ENCODE measurements at places on chromosomes 1 and 21.

GRCh38 chr1:96865731-96866685 is 144.4 kb downstream of the PTBP2 start:
- peak; percentile 100 for DNase-seq

- no peak for DNase-seq
Measured at GRCh38 chr1:116107371-116107770, 3.8 kb upstream of the MAB21L3 start.

DNA sequence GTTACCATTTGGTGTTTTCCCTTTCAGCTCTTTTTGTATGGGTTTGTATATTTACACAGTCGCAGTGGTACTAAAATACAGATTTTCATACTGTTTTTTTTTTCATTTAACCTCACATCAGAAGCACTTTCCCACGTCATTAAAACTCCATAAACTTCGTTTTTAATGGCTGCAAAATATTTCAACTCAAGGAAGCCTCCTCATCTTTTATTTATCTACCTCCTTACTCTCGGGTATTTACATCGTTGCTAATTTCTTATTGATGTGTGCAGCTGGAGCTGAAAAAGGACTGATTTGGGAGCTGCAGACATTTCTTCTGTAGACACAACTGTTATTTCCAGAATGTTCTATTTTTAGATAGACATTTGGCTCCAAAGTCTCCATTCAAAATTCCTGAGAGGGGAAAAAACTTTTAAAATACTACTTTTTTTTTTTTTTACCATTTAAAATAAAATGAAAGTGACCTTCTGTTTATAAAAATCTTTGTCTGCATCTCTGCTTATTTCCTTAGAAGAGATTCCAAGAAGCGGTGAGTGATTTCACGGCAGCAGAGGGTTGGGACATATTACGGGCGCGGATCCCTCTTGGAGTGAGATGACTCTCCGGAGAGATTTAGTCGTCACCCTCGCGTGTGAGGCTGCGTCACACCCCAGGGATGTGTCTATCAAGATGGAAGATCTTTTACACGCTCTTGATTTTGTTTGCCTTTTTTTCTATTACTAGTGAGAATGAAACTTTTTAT is 10.1 kb downstream of the RUNX3 start:
- DNase-seq, result peak; percentile 57

DNA sequence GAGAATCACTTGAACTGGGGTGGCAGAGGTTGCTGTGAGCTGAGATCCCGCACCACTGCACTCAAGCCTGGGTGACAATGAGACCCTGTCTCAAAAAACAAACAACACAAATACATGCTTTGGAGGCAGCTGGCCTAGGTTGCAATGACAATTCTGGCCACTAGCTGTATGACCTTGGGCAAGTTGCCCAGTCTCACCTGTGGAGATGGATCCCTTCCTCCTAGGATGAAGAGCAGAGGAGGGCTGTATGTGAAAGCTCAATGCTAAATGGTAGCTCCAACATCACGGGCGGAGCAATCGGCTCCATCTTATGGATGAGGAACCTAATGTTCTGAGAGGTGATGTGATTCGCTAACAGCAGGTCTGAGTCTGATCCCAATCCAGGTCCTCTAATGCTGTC is 20.6 kb downstream of the ADORA1 start:
- DNase-seq, result no peak

GRCh38 chr1:202752774-202753173 is 42.5 kb upstream of the SYT2 start:
- peak; percentile 34 for DNase-seq

DNA sequence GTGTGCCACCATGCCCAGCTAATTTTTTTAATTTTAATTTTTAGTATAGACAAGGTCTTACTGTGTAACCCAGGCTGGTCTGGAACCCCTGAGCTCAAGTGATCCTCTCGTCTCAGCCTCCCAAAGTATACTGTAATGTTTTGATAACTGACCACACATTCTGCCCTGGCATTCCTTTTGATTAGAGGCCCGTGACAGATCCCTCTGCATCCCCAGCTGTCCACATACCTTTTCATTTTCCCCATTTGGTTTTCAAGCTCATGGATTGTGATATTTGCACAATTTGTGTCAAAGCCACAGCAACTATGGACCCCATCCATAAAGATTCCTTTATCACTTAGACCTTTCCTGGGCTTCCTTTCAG is 116.8 kb upstream of the ATP1A1 start:
- peak; percentile 0 for DNase-seq

DNA sequence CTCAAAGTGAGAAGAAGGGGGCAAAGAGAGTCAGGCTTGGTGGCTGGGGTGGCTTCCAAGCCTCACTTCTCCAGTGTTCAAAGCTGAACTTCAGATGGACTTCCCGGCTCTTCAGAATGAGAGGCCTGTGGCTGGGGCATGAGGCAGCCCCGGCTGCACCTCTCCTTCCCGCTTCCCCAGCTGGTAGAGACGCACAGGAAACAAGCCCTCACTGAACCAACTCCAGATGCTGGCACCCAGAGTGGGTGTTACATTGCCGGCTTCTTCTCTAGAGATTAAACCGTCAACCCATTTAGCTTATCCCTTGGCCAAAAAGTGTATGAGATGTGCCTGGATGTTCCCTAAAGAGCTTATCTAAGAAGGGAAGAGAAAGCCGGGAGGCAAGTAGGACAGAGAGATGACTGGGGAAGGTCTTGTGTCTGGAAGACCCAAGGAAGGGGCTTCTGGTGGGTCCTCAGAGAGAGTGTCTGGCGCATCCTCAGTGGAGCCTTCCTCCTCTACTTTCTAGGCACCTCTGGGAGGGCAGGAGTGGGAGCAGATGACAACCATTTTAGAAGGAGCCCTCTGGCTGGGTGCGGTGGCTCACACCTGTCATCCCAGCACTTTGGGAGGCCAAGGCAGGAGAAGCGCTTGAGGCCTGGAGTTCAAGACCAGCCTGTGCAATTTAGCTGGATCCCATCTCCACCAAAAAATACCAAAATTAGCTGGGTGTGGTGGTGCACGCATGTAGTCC is 2.0 kb downstream of the ADAMTSL4 start:
- no peak for DNase-seq

DNA sequence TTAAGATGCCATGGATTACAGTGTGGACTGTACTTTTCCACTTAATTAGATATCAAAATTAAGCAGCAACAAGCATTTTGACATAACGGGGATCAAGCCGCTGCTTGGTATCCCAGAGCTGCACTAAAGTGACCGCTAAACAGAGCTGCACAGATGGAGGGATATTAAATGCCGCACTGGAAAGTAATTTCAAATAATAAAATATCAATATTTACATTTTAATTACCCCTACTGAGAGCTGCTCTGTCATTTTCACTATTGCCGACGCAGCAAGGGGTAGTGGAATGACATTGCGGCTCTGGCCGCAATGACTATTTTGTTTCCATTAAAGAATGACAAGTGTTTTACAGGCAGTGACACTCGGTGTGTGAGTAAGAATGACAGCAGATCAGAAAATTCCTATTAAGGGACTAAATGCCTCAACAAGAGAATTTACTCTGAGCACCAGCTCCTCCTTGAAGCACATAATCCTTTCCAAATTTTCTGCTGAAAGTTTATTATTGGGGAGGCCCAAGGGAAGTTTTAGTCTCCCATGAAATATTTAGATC is 109.1 kb upstream of the USH2A start:
- no peak for DNase-seq

GRCh38 chr1:96596226-96596922 is 125.2 kb upstream of the PTBP2 start:
- peak; percentile 13 for DNase-seq

DNA sequence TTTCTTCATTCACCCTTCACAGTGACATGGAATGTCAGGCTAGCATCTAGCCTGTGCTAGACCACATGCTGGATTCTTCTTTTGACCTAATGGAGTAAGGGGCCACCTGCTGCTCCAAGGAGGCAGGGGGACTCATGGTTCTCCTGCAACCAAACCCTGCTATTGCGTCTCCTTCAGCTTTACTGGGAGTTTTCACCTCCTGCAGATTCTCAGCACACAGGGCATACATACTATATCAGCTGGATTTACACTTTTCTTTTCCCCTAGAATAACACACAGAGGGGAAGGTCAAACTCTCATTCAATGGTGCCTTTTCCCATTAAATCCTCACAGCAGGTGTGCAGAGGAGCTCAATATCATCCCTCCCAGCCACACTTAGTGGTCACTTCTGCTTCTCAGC is 16.6 kb upstream of the AK5 start:
- DNase-seq, result no peak

- DNase-seq, result peak; percentile 46
Measured at GRCh38 chr21:34504595-34504994, 7.4 kb downstream of the KCNE1 start.

DNA sequence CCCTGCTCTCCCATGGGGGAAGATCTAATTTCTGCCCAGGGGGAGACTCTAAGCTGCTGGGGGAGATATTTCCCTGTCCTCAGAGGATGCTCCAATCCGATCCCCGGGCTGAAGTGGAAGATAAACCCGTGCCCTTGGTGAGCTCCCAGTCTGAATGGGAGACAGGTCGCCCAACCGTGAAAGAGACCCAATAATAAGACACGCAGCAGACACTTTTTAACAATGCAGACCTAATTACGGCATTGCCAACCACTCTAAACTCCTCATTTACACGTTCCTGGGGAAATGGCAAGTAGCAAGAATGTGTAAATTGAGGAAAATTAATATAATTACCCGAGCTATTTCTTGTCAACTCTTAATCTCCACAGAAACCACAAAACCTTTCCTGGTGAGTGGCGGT is 48.7 kb upstream of the ACTL8 start:
- no peak for DNase-seq

DNA sequence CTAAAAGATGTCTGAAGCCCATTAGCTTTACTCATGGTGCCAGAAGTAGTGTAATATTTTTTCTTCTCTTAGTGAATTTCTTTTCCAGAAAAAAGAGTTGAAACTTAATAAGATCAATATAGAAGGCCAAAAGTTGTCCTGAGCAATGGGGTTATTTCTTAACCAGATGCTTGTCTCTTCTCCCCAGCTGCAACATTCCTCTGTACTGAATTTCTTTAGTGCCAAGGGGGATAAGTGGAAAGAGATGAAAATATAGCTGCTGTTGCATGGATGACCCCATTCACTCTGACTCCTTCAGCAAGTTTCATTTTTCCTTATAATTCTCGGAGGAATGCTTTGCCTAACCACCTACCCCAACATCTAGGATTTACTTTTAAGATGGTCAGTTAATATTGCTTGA is 675.0 kb downstream of the USP25 start:
- DNase-seq, result no peak

DNA sequence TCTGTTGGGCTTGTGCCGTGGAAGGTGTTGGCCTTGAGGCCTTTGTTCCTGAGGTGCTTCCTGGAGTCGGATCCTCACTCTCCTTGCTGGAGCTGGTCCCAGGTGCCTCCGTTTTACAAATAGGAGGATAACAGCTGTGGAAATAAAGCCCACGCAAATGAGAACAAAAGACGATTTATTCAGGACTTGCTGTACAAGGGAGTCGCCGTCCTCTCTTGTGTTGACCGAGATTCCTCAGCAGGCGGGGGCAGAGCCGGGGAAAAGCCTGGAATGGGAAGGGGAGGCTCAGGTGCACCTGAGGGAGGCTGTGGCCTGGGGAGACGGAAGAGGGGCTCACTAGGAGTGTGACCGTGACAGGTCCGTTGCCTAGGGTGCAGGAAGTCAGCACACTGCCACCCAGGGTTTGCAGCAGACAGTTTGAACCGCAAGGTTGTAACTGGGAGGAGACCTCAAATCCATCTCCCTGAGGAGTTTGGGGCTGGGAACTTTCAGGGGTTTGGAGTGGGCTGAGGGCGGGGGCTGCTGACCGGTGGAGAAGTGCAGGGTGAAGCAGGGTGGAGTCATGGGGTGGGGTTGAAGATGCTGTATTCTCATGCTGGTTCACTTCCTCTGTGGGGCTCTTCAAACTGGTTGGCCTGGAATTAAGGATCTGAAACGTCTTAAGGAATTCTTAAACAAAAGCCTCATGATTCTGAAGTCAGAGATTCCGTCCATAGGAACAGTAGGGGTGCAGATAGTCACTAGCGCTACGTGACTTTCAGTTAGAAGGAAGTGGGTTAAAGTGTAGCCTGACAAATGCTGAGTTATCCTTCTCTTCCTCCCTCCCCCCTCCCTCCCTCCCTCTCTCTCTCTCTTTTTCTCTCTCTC is 2.6 kb upstream of the CSTB start:
- DNase-seq, result no peak

DNA sequence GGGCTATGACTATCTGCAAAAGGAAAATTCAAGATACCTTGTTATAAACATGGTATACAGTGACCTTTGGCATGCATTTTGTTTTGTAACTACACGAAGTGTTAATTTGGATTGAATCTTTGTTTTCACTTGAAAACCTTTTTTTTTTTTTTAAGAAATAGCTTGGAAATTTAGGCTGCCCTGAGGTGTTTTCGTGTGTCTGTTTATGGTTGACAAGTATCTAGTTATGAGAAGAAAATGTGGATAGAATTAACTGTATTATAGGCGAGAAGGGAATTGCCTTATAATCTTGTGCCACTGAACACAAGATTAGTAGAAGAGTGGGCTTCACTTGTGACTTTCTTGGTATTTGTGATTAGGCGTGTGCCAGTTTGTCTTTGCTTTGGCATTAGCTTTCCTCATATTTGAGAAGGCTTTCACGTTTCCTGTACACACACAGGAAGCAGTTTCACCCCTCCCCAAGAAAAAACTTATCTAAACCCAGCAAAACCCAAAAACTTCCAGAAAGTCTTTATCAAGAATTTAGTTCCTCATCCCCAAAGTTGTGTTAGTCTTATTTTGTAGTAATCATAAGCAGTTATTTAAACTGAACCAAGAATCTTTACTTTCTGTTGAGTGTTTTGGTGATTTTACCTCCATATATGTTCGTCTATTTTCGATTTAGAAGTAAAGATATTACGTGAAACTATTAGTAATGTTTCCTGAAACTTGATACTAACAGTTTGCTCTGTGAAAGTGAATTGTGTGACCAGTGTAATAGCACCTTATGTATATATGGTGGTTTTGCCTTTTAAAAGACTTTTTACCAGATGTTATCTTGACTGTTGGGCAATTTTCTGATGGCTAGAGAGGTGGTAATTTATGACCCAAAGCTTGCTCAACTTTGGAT is 3.8 kb downstream of the DYRK1A start:
- peak; percentile 79 for DNase-seq

DNA sequence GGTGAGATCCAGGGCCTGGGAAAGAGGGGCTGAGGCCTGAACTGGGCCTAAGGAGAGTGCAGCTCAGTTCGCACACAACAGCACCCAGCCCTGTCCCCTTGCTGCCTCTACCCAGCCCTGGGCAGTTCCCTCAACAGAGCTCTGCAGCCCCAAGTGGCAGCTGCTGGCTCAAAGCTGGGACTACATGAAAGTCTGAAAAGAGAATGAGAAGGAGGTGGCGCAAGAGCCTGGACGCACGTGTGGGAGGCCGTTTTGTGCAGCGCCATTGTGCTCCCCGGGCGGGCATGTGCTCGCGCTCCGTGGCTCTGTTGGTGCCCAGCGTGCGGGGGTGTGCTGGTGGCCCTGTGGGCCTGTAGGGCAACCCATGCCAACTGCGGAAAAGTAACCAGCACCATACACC is 10.3 kb downstream of the GPR37L1 start:
- DNase-seq, result no peak

GRCh38 chr1:235329139-235329902 is 951 bp downstream of the GGPS1 start:
- no peak for DNase-seq

- DNase-seq, result no peak
Measured at GRCh38 chr21:32406405-32406804, 6.1 kb upstream of the EVA1C start.

- peak; percentile 65 for DNase-seq
Measured at GRCh38 chr1:85502625-85503083, 37.7 kb upstream of the DDAH1 start.

- DNase-seq, result no peak
Measured at GRCh38 chr1:173823781-173824314, 625 bp upstream of the DARS2 start.
